Activated CD4-positive, alpha-beta T cell treated with anti-CD3 and anti-CD28 coated beads, Interleukin-2, amount 10 ng/mL, durations not matched to agents 7 days and 5 days (primary cell): ENCODE measurements at places on chromosomes 13 and 19. TPM values are rescaled to one million over a fixed set of nuclear protein-coding genes. Genes with fewer than 3 reads are reported as not detected.

Gene SACS
- 25.3 TPM for total RNA-seq

- no peak for DNase-seq
These were observed 2.1 kb downstream of the GATAD2A start for GRCh38 chr19:19407633-19407930.

Gene NDUFA7
- total RNA-seq = 61.8 TPM

DNA sequence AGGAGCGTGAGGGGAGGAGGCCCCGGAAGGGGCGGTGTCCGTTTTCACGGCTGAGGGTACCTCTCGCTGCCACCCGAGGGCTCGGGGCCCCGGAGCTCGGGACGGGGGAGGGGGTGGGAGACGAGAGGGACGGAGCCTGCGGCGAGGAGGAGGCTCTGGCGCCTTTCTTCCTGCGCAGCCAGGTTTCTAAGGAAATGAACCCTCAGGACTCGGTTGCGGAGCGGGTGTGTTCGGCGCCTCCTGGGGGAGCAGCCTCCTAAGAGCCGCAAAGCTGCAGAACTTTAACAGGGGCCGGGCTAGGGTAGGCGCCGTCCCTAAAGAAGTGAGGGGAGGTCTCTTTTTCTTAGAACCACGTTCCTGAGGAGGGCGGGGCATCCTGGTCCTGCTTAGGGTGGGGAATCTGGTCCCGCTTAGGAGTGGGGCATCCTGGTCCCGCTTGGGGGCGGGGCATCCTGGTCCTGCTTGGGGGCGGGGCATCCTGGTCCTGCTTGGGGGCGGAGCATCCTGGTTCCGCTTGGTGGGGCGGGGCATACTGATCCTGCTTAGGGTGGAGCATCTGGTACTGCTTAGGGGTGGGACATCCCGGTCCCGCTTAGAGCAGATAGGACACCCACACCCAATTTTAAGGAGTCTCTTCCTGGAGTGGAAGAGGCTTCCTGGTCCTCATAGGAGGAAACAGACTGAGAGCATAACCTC lies 6.2 kb downstream of the SYT5 start:
- DNase-seq = peak; percentile 39

- DNase-seq = no peak
These were observed 504.5 kb downstream of the FOXO1 start for GRCh38 chr13:40161931-40162330.

GRCh38 chr13:99062593-99062992 lies 84.7 kb upstream of the DOCK9 start:
- DNase-seq = no peak

Gene REEP6
- total RNA-seq = 1.8 TPM

GRCh38 chr13:81375709-81376108 lies 1034.8 kb upstream of the SPRY2 start:
- DNase-seq = no peak

Gene SIGLEC5
- not detected for total RNA-seq

Gene NRTN
- total RNA-seq = not detected

DNA sequence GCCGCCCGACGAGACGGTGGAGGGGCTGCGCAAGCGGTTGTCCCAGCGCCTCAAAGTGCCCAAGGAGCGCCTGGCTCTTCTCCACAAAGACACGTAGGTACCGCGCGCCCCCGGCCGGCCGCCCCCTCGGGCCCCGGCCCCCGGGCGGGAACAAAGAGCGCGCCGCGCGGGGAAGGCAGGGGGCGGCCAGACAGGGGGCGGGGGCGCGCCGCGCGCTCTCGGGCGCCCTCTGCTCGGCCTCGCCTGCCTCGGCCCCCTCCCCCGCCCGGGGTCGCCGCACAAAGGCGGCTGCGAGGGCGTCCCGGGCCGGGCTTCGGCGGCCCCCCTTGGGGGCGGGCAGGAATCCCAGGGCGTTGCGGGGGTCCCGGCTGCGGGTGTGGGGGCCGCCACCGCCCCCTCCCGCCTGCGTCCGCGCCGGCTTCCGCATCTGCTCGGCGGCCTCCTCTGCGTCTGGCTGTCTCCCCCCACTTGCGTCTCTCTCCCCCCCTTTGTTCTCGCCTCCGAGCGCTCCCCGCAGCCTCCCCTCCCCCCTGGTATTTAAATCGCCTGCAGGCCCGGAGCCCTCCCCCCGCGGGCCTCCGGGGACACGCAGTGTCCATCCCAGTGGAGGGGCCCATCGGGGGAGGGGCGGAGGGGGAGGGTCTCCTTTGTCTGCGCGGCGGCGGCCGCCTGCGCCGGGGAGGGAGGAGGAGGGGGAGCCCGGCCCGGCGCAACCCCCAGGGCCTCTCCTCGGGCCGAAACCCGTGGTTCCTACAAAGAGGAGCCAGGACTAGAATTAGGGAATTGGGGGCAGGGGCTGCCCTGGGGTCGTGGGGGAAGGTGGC lies 2.3 kb downstream of the MIDN start:
- DNase-seq = peak; percentile 60

Gene RUBCNL
- total RNA-seq = not detected

- DNase-seq = no peak
These were observed 213.9 kb upstream of the SLITRK1 start for GRCh38 chr13:84096216-84096615.

DNA sequence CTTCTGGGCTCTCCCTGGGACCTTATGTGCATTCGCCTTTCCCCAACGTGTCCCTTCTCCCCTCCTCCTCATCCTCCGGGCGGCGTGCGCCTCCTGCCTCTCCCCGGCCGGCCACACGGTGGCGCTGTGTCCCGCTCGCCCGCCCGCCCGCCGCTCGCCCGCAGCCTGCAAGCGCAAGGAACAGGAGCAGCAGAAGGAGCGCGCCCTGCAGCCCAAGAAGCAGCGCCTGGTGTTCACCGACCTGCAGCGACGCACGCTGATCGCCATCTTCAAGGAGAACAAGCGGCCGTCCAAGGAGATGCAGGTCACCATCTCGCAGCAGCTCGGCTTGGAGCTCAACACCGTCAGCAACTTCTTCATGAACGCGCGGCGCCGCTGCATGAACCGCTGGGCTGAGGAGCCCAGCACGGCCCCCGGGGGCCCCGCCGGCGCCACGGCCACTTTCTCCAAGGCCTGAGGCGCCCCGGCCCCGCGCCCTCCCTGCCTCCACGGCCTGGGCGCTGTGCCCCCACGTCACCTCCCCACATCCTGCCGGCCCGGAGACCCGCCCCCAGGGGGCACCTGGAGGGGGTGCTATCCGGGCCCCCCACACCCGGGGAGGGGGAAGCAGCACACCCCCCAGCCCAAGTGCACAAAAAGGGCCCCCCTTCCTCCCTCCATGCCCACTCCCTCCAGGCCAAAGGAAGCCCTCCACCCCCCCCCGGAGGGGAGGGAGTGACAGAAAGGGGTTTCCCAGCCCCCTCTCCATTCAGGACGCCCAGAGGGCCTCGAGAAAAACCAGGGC lies 21.9 kb downstream of the ONECUT3 start:
- no peak for DNase-seq

- no peak for DNase-seq
These were observed 165.0 kb downstream of the TM9SF2 start for GRCh38 chr13:99666146-99666805.

DNA sequence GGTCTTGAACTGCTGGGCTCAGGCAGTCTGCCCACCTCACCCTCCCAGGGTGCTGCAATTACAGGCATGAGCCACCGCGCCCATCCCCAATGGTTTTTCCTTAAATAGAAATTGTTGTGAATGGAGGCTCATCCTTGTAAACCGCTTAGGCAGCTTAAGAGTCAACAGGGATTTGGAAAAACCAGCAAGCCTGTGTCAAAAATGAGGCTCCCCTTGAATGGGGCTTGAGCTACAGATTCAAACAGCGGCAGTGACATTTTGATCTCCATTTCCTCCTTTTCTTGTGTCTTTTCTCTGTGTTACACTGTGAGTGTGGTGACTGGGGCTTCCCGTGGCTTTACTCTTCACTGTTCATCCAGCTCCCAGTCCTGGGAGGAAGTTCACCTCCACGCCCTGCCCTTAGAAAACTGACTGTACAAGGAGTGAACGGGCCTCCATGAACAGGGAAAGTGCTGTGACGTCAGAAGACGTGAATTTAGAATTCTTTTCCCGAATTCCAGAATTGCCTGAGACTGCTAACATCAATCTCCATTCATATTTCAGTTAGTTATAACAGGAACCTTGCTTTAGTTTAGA lies 15.3 kb upstream of the RAB8A start:
- DNase-seq = no peak

Gene FARP1
- 0.67 TPM for total RNA-seq

- DNase-seq = no peak
These were observed 5.2 kb downstream of the PRMT1 start for GRCh38 chr19:49682274-49682673.

Gene ATP1A3
- total RNA-seq = 2.0 TPM

DNA sequence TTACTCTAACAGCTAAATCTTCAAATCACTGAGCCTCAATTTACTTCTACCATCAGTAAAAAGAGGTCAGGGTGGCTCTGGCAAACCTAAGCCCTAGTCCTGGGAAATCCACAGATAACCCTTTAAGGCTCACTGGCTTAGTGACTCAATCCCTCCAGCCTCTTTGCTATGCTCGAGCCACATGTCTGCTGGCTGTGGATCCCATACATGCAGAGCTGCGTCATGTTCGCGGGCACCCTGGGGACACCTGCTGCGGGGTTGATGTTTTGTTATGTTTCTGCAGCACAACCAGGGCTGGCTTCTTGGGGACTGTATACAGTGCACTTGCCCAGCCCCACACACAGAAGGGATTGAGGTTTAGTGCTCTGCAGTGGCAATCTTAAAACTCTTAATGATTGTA lies 41.6 kb upstream of the C13orf42 start:
- DNase-seq = no peak

Gene DNM2
- 268 TPM for total RNA-seq

GRCh38 chr13:43545317-43545874 lies 241.4 kb downstream of the ENOX1 start:
- DNase-seq = no peak

GRCh38 chr19:54209058-54209810 lies 8.6 kb downstream of the RPS9 start:
- no peak for DNase-seq

- peak; percentile 88 for DNase-seq
These were observed at the start of gene ZNF814 for GRCh38 chr19:57888560-57889231. Gene ZNF814, minus strand, starts transcription at chr19:57889037. Its CDS starts 235 bp downstream, at chr19:57888802.

Gene SMIM44
- total RNA-seq = not detected

- DNase-seq = no peak
These were observed 681.4 kb upstream of the PRR20A start for GRCh38 chr13:56459286-56459685.
